Endothelial cell (in vitro differentiated cells): ENCODE measurements at places on chromosomes 16 and 17. TPM values are rescaled to one million over a fixed set of nuclear protein-coding genes. Genes with fewer than 3 reads are reported as not detected.

KRTAP16-1 gene
- not detected for total RNA-seq

GRCh38 chr17:67855504-67856324, 30.4 kb downstream of the BPTF start:
- peak overlapping the region; percentile 72 for H3K4me3 ChIP-seq
- H3K27me3 ChIP-seq = no peaks in the 10 kb centered on the region
- peak overlapping the region; percentile 73 for H3K27ac ChIP-seq
- DNase-seq = no peak

- H3K4me3 ChIP-seq = peak overlapping the region; percentile 98
- peak overlapping the region; percentile 84 for H3K27ac ChIP-seq
- peaks cover 10% of the 10 kb centered on the region for H3K27me3 ChIP-seq
Observed at GRCh38 chr17:59332749-59333377, 1.4 kb downstream of the YPEL2 start.

- no peak overlapping the region for H3K27ac ChIP-seq
- no peak overlapping the region for H3K4me3 ChIP-seq
- H3K4me1 ChIP-seq = no peaks in the 10 kb centered on the region
Observed at GRCh38 chr16:72508191-72508590, 336.2 kb upstream of the PMFBP1 start.

DNA sequence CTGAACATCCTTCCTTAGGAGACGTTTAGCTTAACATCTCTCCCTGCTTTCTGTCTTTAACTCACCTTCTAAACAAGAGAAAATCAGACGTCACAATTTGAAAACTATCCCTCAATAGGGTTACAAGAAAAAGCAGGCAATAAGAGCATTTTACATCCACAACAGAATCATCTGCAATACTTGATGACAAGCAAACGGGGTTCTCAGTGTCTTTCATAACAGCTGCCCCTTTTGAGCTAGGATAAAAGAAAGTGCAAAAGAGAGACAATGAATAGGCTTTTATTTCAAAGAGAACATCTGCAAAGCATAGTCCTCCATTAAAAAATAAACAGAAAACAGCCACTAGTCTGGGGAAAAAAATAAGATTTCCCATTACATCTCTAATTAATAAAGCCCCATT, 13.2 kb downstream of the XYLT1 start:
- peaks cover 1% of the 10 kb centered on the region for H3K27me3 ChIP-seq
- no peak overlapping the region for H3K27ac ChIP-seq
- DNase-seq = no peak
- H3K4me3 ChIP-seq = no peak overlapping the region
- no peaks in the 10 kb centered on the region for H3K4me1 ChIP-seq

DNA sequence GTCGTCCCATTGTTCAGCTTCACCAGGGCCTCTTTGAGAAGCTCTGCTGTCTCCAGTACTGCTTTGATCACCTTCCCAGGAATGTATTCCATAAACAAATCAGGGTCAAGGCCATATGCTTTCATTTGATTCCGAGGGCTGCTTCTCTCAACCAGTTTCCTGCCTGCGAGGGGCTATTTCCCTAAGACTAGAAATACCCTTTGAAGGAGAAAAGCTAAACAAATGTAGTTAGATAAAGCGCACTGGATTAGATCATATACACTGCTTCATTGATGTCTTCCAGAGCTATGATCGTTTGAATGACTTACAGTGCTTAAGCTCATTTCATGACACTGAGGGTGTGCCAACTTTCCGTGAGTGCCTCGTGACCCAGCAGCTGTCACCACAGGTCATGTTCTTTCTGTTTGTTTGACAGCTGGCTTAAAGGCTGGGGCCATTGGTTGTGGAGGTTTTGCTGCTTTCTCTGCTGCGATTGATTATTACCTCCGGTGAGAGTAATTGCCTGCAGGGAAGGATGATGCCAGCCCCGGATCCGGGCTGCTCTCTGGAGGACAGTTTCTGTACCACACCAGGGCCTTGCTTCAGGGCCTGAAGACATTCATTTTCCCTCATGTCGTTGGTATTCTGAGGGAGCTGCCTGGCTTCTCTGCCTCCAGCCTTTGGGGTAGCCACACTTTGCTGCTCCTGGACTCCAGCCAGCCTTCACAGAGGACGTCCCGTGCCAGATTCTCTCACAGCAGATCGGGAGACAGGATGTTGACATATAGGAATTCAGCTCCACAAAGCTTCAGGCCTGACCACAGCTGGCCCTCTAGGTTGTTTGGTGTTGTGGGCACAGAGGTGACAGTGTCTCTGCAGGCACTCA, 3.9 kb downstream of the TIMM22 start:
- peaks cover 11% of the 10 kb centered on the region for H3K27me3 ChIP-seq
- H3K36me3 ChIP-seq = peaks cover 38% of the 10 kb centered on the region
